GDM1 (cell line): ENCODE measurements at places on chromosomes 12 and 14.

DNA sequence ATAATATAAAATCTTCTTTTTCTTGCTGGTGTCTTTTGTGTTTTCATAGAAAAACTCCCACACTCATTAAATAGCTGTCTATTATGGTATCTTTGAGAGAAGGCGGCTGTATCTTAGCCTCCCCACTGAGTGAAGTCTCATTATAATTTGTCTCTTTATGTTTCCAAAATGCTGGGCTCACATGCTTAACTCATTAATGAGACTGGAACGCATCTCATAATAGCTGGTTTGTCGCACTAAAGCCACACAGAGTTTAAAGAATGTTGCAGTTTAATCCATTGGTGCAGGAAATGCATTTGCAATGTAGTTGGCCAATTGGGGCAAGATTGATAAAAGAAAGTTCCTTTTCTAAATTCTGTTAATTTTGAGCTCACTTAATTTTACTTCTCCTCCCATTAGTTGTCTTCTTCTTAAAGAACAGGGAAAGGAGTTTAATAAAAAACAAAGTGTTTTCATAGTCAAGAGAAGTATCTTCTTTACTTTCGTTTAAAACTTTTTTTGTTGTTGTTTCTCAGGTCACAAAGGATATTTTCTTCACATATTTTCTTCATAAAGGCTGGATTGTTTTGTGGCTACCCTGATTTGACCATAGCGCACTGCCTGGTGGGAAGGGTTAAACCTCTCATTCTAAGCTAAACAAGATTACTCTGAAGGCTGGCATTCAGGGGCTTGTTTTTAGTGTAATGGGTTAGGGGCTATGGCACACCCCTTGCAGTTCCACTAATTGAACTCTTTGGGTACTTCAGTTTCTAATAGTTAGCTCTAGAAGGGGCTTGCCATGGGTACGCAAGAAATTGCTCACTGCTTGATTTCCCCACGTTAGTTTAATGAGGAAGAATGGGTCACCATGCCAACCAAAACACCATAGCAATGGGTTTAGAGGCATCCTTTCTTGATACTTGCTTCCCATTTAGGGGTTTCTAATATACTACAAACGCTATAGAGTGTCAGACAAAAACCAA is 197.0 kb downstream of the TMTC2 start:
- DNase-seq: no peak

GRCh38 chr14:102873131-102873530 is 49.3 kb upstream of the AMN start:
- DNase-seq: no peak

DNA sequence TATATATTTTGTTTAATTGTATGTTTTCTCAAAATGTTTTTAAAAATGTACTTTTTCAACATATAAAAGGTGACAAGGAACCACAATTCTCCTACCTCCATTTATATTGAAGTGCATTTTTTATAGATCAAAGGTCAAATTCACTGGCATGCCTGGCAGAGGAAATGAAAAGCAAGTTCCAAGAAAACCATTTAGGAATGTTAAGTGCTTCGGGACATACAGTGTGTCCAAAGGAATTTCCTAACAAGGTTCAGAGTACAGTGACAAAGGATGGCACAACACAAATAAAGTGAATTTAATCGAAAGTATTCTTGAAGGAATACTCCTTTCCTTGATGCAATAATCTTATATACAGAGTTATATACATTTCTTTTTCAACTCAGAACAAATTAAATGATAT is 242.3 kb downstream of the CCER1 start:
- no peak for DNase-seq

DNA sequence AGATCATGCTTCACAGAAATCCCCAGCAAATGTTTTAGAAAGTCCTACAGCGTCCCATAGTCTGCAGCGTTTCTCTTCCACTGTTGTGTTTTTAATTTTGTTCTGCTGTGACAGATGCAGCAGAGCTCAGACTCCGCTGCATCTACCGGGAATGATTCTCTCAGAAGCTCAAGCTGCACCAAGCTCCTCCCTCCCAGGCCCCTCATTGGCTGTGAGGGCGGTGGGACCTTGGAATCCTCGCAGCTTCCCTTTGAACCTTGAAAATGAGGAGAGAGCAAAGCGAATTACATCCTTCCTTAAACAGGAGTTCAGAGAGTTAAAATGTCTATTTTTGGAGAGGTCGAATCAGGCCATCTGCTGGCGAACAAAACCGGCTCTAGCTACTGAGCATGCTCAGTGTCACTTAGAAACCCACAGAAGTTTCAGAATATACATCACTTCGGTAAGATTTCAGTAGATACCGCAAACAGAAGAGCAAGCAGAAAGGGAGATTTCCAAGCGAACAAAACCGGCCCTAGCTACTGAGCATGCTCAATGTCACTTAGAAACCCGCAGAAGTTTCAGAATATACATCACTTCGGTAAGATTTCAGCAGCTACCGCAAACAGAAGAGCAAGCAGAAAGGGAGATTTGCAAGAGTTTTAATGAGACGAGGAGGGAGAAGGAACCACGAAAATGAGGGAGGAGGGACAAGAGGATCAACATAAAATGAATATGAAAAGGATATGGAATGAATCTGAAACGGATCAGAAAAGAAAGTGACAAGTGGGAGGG is at the start of gene ABCD2:
Gene ABCD2, minus strand, starts transcription at position 144 of the 774 bp plus-strand sequence. CDS start 188 bp downstream, outside the sequence.
- DNase-seq: peak; percentile 21

DNA sequence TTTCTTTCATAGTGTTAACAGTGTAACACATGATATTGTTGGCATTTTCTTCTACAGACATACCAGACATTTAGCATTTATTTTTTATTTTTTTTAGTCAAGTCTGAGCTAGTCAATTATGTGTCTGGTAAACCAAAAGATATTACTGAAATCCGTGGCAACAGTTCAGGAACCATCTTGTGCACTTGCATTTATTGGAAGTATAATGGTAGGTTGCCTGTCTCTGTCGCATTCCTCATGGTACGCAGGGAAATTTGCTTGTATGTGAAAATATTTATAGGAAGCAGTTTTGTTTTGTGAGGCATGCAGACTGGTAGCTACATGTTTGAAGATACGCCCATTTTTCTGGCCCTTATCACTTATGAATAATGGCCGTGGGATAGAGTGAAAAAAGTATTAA is 186.1 kb upstream of the SLC38A2 start:
- DNase-seq: no peak

GRCh38 chr14:50791201-50791600 is 39.8 kb downstream of the NIN start:
- no peak for DNase-seq

DNA sequence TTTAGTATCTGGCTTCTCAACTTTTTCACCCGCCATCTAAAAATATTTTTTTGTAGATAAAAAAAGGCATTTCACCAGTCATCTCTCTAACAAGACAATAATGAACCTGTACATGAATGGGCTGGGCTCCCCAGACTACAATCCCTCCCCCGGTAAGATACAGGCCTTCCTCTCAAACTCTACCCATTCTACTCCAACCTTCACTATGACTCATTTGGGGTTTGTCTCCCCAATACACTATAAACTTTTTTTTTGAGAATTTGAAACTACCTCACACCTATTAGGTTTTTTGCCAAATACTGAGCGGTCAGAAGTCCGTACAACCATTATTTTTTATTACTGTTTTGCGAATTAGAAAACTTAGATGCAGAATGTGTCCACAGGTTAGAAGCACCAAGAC is 784 bp downstream of the RPL6 start:
- no peak for DNase-seq

- DNase-seq: no peak
Observed at GRCh38 chr12:120266180-120266870, 795 bp upstream of the PXN start.

- DNase-seq: no peak
Observed at GRCh38 chr12:44441155-44441554, 435.0 kb downstream of the NELL2 start.
